Activated naive CD4-positive, alpha-beta T cell (primary cell): ENCODE measurements at places on chromosomes 7 and 10.

DNA sequence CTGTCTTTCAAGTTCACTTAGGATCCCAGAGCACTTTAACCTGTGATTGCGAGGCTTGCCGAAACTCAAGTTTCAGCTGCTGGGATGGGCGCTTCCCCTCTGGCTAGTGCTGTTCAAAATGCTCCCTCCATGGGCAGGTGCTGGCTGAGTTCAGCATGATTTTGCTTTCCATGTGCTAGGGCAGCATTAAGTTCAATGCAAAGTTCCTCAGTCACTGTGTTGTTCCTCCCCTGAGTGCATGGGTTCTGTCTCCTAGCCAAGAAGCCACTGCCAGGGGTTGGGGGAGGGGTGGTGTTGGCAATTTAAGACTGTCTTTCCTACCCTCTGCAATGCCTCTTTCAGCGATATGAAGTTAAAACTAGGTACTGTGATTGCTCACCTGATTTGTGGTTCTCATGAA lies 56.5 kb upstream of the HELLS start:
- no peak for DNase-seq

DNA sequence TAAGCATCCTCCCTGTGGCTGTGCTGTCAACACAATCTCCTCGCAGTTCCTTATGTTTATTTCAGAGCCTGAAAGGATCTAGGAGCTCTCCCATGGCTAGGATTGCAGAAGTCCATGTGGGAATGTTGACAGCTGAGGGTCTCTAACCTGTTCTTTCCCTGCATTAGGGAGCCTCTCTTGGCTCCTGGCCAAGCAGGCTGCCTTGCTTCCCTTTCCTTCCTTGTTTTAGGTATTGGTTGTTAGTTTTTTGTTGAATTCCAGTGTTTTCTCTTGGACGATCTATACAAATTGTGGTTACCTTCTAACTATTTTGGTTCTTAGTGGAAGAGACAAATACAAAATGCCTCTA lies 171.8 kb downstream of the MLLT10 start:
- DNase-seq: no peak

GRCh38 chr7:155560982-155561686 lies 14.8 kb upstream of the CNPY1 start:
- no peak for DNase-seq

GRCh38 chr7:91526404-91526803 lies 262.2 kb downstream of the FZD1 start:
- no peak for DNase-seq

- DNase-seq: no peak
These were observed 1.7 kb upstream of the TNKS2 start for GRCh38 chr10:91796331-91797047.

DNA sequence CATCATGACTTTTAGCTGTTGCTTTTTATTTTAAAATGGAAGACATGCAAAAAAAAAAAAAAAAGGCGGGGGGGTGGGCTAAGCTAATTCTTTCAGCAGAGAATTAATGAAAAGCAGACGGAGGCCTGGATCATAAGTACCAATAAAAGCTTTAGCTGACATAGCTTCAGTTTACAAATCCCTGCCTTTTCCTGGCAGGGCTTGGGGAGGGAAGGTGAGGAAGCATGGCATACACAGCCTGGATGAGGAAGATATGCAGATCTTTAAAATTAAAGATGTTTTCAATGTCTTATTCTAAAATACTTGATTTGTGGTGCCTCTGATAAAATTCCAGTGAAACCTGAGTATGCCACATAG lies 57.0 kb downstream of the ICA1 start:
- DNase-seq: no peak

- DNase-seq: no peak
These were observed 36.6 kb upstream of the AGR3 start for GRCh38 chr7:16918288-16918895.

- no peak for DNase-seq
These were observed 39.6 kb downstream of the GPRIN2 start for GRCh38 chr10:46516660-46517416.

GRCh38 chr10:101063548-101064414 lies 2.0 kb downstream of the KAZALD1 start:
- no peak for DNase-seq

DNA sequence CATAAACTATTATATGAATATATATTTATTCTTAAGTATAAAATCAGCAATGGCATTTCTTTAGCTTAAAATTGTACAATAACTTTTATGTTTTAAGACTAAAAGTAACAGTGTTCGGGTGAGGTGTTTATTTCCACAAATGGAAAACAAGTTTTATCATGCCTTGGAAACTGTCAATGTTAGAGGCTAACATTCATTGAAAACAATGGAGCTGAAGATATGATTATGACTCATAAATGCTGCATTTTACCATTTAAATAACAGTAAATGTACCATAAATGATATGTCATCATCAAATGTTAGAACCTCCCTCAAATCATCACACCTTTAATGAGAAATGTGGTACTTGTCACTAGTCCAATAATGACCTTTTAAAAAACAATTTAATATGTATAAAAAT lies 897.3 kb downstream of the PCDH15 start:
- no peak for DNase-seq

- DNase-seq: no peak
These were observed 577.8 kb downstream of the ETV1 start for GRCh38 chr7:13411636-13412035.

DNA sequence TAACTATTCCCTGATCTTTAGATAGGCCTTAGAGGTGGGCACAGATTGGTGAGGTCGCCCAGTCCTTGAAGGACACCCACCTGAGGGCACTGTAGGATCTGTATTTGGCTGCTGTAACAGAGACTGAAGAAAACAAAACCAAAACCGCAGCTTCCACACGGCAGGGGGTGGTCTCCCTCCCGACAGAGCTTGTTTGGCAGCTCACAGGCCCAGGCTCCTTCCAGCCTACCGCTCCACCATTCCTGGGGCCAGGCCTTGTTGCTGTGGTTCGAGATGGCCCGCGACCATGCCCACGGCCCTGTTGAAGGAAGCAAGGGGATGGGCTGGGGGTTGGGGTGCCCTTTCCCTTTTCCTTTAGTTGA lies 30.4 kb downstream of the ZNF783 start:
- DNase-seq: no peak

DNA sequence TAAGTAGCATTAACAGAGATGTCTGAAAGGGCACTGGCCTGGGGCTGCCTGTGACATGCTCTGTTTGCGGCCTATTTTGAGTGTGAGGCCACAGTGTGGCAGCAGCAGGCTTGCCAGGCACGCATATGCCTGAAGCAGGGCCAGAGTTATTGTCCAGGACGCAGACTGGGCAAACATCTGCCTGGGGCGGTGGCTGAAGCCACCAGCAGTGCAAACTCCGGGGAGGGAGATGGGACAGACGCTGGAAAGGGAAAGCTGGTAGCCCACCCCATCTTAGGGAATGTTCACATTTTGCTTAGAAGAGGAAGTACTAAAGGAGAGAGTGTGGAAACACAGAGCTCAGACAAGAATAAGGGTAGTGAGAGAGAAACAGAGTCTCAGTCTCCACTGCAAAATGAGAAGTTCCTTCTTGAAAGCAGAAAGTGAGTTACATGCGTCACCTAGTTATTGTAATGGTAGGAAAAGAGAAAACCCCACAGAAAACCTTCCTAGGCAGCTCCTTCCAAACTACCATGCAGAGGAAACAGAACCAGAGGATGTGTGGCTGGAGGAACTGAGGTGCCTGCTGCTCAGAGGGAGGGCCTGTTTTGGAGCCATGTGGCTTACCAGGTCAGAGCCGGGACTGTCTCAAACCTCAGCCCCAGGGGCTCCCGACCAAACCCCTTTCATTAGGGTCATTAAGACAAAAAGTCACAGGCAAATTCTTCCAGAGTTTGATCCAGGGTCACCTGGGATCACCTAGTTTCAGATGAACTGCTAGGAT lies 14.5 kb downstream of the AKR1B1 start:
- DNase-seq: no peak

DNA sequence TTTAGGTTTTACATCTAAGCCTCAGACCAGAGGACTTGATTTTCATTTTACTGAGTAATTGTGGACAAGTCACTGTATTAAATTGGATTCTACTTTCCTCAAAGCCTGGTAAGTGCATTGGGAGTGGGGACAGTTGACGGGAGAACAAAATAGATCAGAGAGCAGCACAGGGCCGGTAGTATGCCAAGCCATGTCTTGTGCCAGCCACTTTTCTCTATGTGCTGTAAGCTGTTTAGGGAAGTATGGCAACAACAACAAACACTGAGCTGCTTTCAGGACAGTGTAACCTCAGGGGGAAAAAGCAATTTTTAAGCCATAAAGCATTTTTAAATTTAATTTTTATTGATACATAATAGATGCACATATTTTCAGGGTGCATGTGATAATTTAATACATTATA lies 365.9 kb upstream of the IGFBP3 start:
- no peak for DNase-seq

GRCh38 chr7:127093340-127093739 lies 159.4 kb downstream of the GRM8 start:
- DNase-seq: no peak

- DNase-seq: no peak
These were observed 143.3 kb upstream of the VSTM2A start for GRCh38 chr7:54398863-54399262.

GRCh38 chr7:4965295-4966022 lies 6.5 kb upstream of the MMD2 start:
- DNase-seq: no peak

DNA sequence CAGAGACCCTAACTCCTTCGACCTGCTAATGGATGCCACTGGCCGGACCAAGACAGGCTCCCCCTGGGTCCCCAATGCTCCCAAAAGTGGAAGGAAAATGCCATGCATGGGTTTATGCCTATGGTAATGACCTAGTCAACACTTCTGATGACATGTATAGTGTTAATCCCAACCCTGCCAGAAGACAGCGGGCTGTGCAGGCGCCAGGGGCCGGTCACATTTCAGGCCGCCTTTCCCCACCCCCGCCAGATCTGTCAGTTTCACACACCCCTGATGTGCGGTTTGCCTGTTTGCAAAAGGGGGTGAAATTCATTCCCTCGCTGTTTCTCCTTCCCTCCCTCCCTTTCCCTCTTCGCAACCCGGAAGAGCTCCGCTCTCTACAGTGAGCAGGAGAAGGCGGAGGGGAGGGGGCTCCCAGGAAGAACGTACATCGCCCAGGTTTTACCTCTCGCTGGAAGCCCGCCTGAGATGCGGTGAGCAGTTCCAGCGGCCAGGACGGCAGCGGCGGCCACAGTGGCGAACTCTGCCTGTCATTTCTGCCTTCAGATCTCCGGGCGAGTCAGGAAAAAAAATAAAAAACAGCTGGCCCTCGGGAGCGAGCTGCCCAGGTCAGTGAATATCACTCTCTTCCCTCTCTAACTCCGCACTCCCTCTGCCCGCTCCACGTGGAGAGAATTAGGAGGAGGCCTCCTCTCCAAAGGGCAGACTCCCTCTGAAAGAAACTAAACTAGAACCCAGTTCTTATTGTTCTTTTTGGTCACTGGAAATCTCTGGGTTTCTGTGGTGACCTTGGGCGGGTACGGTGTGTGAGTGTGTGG lies 9.4 kb upstream of the GATA3 start:
- no peak for DNase-seq

DNA sequence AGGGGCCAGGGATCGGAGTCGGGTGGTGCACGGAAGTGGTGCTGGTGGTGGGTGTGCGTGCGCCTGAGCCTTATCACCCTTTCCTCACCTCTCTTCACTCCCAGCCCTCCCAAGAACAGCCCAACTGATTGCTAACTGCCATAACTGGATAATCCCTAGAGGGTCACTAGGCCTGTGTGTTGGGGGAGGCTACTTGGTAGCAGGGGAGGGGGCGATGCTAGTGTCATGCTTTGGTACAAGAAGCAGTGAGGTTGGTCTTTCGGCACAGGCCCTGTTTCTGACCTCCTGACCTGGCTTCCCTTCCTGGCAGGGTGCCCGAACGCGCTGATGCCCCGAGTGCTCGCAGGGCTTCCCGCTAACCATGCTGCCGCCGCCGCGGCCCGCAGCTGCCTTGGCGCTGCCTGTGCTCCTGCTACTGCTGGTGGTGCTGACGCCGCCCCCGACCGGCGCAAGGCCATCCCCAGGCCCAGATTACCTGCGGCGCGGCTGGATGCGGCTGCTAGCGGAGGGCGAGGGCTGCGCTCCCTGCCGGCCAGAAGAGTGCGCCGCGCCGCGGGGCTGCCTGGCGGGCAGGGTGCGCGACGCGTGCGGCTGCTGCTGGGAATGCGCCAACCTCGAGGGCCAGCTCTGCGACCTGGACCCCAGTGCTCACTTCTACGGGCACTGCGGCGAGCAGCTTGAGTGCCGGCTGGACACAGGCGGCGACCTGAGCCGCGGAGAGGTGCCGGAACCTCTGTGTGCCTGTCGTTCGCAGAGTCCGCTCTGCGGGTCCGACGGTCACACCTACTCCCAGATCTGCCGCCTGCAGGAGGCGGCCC lies 652 bp downstream of the KAZALD1 start:
- DNase-seq: no peak

DNA sequence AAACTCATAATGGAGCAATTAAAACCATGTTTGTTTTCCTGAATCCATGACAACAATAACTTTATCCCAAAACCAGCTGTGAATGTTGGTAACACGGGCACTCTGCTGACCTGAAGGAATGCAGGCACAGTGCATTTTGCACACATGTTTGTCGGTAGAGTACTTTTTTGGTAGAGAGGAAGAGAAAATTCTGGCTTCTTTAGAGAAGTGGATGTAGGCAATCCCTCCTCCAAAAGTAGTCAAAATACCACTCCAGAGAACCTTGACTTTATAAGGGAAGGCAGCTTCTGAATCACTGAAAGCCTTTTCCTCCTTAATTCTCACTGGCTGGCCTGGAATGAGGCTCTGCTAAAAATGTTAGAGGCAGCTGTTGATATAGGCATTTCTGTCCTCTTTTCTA lies 15.8 kb upstream of the ACTA2 start:
- DNase-seq: no peak
